ENCODE measurements at places on chromosomes 12 and 14.

GRCh38 chr14:65193916-65194590, 91.7 kb upstream of the MAX start:
- no peak for DNase-seq

- no peak for DNase-seq
These were observed 96.8 kb upstream of the DIO3 start for GRCh38 chr14:101464310-101464983.

GRCh38 chr12:117674313-117674712, 294.5 kb downstream of the KSR2 start:
- no peak for DNase-seq

GRCh38 chr12:33828326-33828725, 194.0 kb upstream of the ALG10 start:
- no peak for DNase-seq

GRCh38 chr14:28264306-28264705, 502.3 kb upstream of the FOXG1 start:
- DNase-seq: no peak

DNA sequence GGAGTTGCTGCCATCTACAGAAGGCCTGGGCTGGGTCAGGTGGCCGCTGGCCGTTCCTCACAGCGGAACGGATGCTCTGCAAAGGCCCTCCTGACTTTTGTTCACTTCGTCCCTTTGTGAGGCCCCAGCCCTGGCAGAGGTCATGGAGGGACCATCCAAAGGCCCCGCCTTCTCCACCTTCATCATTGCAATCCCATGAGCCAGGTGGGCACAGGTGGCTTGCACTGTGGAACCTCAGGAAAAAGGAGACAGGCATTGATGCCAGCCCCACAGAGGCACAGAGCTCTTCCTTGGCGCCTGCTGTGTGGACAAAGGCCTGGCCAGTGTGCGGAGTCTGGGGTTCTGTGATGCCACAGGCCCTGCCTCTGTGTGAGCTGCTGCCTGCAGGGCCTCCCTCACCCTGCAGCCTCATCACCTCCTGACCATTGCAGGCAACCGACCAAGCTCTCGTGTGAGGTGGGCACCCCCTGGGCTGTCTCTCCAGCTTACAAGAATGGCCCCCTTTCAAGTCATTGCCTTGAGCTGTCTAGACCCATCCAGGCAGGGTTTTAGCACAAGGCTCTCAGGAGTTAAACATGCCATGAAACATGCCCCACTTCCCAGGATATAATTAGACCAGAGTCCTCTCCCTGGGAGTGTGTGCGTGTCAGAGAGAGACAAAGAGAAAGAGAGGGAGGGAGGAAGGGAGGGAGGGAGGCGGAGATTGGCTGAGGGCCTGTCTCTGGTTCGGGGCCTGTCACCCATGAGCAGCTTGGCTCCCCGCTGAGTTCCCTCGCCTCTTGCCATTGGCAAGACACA, 19.3 kb downstream of the NFKBIA start:
- DNase-seq: peak; percentile 81

GRCh38 chr12:47207340-47207717, 127.6 kb upstream of the AMIGO2 start:
- no peak for DNase-seq

GRCh38 chr12:12524128-12524527, 38.5 kb downstream of the DUSP16 start:
- no peak for DNase-seq

GRCh38 chr14:37620856-37621255, 25.4 kb downstream of the TTC6 start:
- DNase-seq: no peak

Data from dorsolateral prefrontal cortex (tissue), 122 donors.